ENCODE measurements at places on chromosomes 7 and 10.

DNA sequence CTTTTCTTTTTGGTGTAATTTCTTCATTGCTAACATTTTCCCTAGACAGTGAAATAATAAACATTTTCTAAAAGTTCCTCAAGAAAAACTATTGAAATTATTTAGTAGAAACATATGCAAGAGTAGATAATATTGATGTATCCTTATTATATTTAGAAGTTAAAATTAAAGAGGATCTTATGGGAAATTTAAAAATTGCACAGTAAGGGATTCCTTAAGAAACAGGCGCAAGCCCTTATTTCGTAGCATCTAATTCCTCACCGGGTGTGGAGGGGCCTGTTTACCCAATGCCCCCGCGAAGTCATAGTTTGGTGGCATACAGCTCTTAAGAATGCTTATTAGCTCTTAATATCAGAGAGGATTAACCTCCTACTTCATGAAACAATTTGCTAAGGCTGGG is 467.1 kb downstream of the DNAJB6 start:
- no peak for DNase-seq

DNA sequence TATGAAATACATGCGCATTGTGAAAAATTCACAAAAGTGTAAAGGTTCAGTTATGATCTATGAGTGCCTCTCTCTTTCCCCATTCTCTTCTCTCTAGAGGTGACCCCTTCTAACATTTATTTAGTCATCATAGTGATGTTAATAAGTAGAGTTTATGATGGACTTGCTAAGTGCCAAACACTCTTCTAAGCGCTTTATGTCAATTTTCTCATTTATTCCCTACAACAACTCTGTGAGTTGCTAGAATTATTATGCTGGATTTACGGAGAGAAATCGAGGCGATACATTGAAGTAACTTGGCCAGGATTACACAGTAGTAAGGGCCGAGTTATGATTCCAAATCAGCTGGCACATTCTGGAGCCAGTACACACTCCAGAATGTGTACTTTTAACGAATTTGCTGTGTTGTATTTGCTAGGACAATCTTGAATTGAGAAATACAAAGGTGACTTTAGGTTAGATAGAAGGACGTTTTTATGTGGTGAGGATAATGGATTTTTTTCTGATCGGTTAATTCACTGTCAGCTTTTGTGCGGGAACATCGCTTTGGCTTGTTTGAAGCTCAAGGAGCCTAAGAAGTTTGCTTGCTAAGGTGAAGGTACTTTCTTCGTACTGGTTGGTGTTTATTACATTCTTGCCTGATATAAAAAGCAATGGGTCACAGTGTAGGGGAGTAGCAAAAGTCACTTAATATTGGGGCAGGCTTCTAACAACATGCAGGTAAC is 1.4 kb downstream of the ATRNL1 start:
- DNase-seq: no peak

- no peak for DNase-seq
These were observed 38.7 kb downstream of the GLI3 start for GRCh38 chr7:42198296-42198695.

DNA sequence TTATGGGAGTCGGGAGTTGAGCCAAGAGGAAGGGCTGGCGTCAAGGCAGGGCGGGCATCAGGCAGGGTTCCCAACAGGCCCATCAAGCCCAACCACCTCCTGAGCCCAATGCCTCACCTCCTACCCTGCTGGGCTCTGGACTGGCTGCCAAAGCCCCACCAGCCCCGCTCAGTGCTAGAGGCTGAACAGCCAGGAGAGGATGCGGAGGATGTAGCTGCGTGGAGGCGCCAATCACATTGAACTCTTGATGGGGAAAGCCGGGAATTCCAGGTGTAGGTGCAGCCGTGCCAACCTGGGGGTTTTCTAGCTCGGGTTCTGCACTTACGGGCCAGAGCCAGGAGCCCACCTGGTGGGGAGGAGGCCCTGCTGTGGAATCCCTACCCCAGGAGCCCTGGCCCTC is 12.9 kb downstream of the ATP5MF start:
- DNase-seq: no peak

- no peak for DNase-seq
These were observed 234.5 kb upstream of the FZD1 start for GRCh38 chr7:91029688-91030087.

DNA sequence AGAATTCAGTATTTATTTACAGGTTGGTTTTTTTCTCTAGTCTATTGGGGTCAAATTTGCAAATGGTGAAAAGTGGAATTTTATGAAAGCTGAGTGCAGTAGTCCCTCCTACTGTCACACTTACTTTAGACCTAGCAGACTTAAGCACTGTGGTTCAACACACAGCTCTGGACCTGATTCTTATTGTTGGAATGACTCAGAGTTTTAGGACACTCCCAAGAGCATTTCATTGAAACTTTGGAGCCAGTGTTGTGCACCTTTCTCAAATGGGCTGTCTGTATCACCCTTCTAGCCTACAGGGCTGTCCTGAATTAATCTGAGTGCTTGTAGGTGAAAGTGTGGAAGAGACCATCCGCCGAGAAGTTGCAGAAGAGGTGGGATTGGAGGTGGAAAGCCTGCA is 16.1 kb downstream of the NUDT13 start:
- no peak for DNase-seq

- DNase-seq: no peak
These were observed 116.5 kb upstream of the LRRN3 start for GRCh38 chr7:110974441-110974840.

- DNase-seq: peak; percentile 25
These were observed 90.3 kb downstream of the MICALL2 start for GRCh38 chr7:1368682-1369571.

GRCh38 chr10:100534726-100535125 is 1.0 kb upstream of the HIF1AN start:
- DNase-seq: peak; percentile 25

DNA sequence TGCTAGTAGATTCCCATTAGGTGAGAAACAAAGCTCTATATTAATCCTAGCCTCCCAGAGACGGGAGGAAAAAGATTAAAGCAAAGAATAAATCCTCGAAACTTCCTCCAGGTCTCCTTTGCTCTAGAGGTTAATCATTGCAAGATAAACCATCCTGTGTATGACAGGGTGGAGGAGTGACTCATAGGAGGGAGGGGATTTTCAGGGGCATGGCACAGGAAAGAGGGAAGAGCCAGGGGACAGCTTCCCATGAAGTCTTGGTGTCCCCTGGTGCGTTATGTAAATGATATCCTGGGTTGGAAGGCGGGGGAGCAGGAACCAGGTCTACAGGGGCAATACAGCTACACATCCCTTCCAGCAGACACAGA is 780 bp downstream of the CYP3A5 start:
- no peak for DNase-seq

DNA sequence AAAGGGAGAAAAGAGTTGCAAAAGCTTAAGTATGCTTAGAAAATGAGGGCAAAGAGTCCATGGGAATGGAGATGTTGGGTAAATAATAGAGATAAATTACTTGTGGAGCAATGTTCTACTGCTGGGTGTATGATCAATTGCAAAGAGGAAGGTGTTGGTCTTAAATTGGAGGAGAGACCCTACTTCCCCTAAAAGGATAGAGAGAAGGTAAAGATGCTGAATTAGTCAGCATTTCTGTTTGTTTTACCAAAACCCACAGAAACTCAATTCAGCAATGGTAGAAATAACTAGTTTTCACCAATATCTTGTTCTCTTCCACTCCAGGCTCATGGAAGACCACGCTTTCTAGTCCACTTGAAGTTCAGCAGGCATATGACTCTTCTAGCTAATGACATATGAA is 32.1 kb downstream of the ASB4 start:
- DNase-seq: no peak

DNA sequence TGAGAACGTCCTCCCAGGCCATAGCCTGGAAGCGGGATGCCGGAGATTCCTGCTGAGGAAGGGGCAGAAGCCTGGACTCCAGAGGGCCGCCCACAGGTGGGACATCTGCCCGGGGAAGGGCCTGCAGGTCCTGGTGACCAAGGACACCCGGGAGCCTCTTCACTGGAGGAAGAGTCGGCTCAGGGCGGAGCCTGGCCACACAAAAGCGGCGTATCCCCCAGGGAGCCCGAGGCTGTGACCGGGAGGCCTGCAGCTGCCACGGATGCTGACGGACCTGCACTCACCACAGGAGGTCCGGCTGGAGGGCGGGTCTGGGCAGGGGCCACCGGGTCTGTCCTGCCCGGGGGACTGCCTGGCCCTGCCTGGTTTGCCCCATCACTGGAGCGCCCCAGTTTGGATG is 15.5 kb upstream of the ADGRA1 start:
- no peak for DNase-seq

- DNase-seq: no peak
These were observed 162.2 kb upstream of the TNS3 start for GRCh38 chr7:47743965-47744591.

DNA sequence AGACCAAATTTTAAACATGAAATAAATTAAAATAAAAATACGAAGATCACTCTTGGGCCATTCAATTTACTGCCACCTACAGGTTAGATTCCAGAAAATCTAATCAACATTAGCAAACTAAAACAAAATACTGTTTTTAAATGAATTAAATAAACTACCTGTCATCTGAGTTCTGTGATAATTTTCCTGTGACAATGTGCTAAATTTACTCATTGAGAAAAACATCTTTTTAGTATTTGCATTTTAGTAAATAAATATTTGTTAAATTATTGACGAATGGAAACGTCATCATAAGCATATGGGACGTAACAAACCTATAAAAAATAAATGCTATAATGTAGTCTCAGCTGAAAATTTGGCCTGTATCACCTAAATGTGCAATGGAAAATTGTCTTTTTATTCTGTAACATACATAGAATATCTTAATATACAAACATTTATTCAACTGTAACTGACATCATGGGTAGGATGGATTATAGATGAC is 72.1 kb downstream of the ITGB8 start:
- no peak for DNase-seq

Data from hematopoietic multipotent progenitor cell treated with erythropoietin and hydrocortisone succinate and interleukin-3 and kit ligand, for 8 days (in vitro differentiated cells).